ENCODE measurements at places on chromosomes 3 and 15. TPM values are rescaled to one million over a fixed set of nuclear protein-coding genes. Genes with fewer than 3 reads are reported as not detected.

DNA sequence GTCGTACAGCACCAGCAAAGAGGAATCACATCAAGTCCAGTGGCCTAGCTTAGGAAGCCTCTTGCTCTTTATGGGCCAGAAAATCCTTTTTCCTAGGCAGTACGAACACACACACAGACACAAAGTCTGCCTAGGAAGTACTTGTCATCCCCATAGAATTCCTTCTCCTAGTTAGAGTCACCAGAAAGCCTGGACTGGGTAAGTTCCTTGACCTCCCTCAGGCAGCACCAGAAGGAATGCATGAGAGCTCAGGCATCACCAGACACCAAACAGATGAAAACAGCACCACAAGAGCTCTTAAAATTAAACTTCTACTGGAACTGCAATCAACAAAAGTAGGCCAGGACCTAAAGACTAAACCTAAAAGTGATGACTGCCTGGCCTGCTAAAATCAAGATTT is 192.9 kb upstream of the CCDC54 start:
- no peak overlapping the region for H3K27ac ChIP-seq
- DNase-seq = no peak
- H3K4me3 ChIP-seq = no peak overlapping the region
- H3K4me1 ChIP-seq = no peaks in the 10 kb centered on the region
- no peaks in the 10 kb centered on the region for H3K36me3 ChIP-seq
- no peaks in the 10 kb centered on the region for H3K27me3 ChIP-seq

DNA sequence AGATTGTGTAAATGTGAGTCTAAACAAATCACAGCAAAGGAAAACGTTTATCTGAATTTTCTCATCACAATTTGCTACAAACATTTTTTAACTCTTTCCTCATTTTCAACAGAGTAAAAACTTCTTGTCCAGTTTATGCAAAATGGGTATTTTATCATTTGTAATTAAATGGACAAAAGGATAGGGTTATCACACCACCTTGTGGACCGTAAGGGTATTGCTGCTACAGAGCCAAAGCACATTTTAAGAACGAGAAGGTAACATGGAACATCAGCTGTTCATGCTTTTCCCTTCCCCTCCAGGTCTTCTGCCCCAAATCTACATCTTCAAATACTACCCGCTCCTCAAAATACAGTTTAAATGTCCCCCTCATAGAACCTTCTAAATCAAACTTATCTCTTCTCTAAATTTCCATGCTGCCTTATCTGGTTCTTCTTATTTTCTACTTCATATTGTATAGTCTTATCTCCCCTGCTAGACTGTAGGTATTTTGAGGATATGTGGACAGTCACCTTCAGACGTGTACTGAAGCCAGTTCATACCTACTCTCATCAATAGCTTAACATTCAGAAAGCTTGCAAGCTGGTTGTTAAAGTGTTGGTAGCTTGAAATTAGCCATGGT is 12.8 kb upstream of the SETMAR start:
- no peak overlapping the region for H3K4me3 ChIP-seq
- H3K27me3 ChIP-seq = no peaks in the 10 kb centered on the region
- no peak overlapping the region for H3K27ac ChIP-seq
- DNase-seq = no peak

DNA sequence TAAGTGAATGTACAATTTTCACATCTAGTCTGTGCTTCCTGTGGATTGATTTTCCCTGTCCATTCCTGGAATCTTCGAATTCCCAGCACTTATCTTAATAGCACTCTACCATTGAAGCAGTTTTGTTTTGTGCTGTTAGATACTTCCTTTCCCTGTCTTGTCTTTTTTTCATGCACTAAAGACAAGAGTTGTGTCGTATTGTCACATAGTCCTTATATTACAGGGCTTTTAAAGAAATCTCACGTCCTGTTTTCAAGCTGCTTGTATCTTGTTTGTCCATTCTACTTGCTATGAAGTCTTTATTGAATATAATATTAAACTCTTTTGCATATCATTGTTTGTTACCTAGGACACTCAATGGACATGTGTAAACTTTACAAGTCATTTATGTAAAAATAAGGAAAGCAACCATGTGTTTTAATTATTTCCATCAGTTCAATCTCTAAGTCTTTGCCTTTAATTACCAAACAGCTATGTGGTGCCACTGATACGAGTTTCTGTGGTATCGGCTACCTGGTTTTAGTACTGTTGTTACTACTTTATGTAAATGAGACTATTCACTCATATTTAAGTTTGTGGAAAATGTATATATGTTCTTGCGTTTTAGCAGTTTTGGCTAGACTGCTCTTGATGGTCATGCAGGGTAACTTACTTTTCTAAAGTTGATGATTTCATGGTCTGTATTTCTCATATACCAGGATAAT is 10.3 kb downstream of the PIK3CA start:
- no peaks in the 10 kb centered on the region for H3K4me1 ChIP-seq
- no peak overlapping the region for H3K4me3 ChIP-seq

SLCO3A1 gene
- total RNA-seq = 50.0 TPM

KLHL40 gene
- not detected for total RNA-seq

SRGAP3 gene
- 12.9 TPM for total RNA-seq

Data from PC-9 (cell line).